NCI-H1930 (cell line): ENCODE measurements at places on chromosomes 1 and 21.

DNA sequence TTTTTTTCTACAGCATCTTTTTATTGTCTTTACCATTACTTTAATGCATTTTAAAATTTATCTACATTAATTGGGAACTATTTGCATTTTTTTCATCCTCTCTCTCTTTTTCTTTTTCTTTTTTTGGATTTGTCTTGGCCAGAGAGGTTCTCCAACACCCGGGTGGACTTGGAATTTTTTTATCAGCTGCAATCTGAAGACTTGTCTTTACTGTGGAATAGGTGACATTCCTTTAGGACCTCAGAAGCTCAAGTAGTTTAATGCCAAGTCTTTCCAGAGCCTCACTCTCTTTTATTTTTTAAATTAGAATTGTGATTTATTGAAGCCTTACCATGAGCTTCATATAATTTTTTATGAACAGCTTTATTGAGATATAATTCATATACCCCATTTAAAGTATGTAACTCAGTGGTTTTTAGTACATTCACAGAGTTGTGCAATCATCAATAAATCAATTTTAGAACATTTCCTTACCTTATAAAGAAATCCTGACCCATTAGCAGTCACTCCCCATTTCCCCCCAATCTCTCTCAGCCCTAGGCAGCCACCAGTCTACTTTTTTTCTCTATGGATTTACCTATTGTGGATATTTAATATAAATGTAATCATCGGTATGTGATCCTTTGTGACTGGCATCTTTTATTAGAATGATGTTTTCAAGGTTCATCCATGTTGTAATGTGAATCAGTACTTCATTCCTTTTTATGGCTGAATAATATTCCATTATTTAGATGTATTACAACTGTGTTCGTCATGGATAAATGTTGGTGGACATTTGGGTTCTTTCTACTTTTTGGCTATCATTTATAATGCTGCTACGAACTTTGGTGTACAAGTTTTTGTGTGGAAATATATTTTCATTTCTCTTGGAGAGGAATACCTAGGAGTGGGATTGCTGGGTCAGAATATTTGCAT, 6.2 kb downstream of the TUFT1 start:
- DNase-seq: no peak

DNA sequence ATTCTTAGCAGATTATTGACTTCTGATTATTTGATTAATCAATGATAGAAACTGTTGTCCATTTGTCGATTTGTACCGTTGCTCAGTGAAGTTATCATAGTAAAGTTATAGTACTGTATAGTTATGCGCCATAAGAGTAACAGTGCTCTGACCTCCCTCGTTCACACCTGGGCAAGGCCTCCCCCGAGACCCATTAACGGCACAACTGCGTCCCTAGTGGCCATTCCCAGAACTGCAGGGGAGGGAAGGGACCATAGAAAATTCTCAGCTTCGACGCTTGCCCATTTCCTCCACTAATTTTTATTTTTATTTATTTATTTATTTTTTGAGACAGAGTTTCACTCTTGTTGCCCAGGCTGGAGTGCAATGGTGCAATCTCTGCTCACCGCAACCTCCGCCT, 334.4 kb downstream of the DSCAM start:
- DNase-seq: no peak

- no peak for DNase-seq
Observed at GRCh38 chr1:103146166-103146565, 37.8 kb upstream of the COL11A1 start.

DNA sequence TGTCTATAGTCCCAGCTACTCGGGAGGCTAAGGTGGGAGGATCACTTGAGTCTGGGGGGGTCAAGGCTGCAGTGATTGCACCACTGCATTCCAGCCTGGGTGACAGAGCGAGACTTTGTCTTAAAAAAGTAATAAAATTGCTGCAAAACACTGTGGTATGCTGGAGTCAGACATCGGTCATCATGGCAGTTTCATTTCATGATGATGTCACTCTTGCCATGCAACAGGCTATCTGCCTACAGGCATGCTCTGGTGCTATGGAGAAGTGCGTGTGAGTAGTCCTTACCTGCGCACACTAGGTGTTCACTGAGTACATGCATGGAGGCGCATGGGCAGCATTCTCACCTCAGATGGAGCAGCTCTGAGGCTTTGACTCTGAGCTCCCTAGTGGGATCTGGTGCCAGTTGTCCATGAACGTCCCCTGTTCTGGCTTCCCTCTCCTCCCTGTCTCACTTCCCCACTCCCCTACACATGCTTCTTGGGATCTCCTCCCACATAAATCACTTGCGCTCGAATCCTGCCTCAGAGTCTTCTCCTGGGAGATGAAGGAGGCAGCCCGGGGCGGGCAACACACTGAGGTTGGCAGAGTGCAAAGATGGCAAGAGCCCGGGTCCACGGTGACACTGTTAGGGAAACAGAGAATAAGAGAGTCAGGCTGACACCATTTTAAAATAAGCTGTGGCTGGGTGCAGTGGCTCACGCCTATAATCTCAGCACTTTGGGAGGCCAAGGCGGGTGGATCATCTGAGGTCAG, 10.4 kb upstream of the CELA3B start:
- DNase-seq: no peak

GRCh38 chr1:31374511-31375196, 1.8 kb upstream of the FABP3 start:
- no peak for DNase-seq

DNA sequence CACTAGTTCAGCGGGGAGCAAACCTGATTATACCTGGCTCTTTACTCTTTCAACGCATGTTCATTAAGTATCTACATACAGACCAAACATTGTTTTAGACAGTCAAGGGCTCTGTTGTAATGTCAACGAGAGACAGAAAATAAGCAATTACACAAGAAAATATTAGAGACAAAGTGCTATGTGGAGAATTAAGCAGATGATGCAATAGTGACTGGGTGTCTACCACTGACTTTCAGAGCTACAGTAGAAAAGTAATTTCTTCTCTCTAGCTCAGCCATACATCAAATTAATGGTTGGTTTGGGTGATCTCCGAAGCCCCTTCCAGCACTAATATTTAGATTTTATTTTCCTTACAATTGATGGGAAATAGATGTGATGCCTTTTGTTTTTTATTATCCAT, 23.3 kb downstream of the FYB2 start:
- no peak for DNase-seq

- peak; percentile 70 for DNase-seq
Observed at GRCh38 chr1:10958614-10959013, 53.8 kb upstream of the TARDBP start.

- no peak for DNase-seq
Observed at GRCh38 chr1:174704300-174704699, 256.5 kb downstream of the GPR52 start.

DNA sequence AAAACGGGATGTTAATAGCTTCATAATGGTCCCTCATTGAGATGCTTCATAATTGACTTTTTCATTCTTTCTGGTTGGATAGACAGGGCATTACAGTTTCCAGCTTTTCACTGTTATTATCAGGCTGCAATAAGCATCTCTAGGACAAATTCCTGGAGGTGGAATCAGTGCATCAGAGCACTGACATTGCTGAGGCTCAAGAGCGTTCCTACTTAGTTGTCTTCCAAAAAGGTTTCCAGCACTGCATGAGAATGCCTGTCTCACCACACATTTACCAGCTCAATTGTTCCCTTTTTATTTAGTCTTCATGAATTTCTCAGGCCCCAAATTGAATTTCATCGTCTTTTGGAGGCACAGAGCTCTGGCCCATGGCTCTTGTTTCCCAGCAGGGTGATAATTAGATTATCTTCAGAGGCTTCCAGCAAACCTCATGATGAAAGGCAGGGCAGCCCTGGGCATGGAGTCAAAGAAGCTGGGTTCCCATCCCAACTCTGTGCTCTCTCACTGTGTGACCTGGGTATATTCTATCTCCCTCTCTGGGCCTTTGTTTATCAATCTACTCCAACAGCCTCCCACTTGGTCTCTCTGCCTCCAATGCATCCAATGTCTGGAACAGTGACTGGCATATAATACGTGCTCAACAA, 451.4 kb downstream of the PTPRU start:
- DNase-seq: no peak

GRCh38 chr1:63304410-63304809, 18.0 kb upstream of the FOXD3 start:
- DNase-seq: no peak

DNA sequence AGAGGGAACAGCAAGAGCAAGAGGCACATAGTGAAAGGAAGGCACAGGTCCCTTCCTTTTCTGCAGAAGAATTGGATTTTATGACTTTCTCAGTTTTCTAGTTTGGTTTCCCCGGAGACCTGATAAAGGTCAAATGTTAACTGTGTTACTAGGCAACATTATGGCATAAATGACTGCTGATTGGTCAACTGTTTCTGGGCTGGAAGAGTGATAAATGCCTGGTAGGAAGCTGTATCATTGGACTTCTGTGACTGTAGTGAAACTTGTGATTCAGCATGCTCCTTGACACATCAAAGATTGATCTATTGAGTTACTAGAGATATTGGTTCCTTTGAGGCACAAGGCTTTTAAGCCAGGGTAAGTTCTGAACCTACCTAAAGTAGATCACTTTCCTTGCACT, 55.7 kb downstream of the LRRC8C start:
- no peak for DNase-seq

GRCh38 chr1:72037745-72038343, 244.5 kb downstream of the NEGR1 start:
- peak; percentile 0 for DNase-seq

DNA sequence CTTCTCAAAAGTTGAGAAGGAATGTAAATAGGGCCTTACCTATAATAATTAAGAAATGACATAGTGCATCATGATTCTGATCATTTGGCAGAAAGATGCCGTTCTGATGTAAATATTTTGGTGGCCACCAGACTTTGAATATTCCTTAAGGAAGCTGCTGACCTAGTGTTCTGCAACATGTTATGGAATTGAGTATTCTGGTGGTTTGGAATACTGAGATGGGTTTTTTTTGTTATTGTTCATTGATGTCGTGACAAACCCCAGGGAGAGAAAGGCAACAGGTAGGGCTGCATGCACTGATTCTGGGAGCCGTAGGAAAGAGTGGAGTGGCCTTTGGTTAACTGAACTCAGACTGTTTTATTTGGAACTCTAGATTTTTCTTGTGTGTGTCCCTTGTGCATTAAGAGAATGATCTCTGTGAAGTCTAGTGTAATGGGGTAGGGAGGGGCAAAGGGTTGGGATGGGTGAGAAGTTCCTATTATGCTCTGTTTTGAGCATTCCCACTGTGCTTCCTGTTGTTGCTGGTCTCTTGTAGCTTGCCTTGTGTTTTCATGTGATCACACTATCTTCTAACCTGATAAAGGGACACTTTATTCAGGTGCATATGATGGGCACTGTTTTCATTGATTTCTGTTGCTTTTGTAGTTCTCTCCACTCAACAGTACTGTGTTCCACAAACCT, 25.0 kb downstream of the ZBTB8B start:
- DNase-seq: no peak

DNA sequence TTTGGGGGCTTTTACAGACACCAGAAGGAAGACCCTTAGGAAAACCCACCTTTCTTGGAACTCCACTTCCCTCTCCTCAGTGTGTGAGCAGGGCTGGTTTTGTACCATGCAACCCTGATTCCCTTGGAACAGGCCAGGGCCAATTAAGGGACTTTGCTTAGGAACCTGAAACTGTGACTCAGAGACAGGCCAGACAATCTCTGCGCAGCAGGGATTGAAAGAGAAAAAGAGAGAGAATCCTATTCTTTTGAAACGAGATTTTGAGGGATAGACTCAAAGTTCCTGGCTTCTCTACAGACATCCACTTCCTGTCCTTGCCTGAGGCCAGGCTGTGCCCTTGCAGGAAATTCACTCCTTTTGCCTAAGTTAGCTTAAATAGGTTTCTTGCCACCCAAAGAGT, 23.1 kb upstream of the C1orf198 start:
- DNase-seq: no peak

- DNase-seq: no peak
Observed at GRCh38 chr1:10046356-10047085, 13.8 kb downstream of the UBE4B start.

DNA sequence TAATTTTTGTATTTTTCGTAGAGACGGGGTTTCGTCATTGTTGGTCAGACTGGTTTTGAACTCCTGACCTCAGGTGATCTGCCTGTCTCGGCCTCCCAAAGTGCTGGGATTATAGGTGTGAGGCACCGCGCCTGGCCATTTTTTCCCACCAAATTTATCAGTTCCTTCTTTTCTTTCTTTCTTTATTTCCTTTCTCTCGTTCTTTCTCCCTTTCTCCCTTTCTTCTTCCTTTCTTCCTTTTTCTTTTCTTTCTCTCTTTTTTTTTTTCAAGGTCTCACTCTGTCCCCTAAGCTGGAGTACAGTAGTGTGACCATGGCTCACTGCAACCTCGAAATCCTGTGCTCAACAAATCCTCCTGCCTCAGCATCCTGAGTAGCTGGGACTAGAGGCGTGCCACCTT, 26.4 kb downstream of the MFSD2A start:
- DNase-seq: no peak

- DNase-seq: no peak
Observed at GRCh38 chr1:9553736-9554144, 14.5 kb downstream of the SLC25A33 start.

DNA sequence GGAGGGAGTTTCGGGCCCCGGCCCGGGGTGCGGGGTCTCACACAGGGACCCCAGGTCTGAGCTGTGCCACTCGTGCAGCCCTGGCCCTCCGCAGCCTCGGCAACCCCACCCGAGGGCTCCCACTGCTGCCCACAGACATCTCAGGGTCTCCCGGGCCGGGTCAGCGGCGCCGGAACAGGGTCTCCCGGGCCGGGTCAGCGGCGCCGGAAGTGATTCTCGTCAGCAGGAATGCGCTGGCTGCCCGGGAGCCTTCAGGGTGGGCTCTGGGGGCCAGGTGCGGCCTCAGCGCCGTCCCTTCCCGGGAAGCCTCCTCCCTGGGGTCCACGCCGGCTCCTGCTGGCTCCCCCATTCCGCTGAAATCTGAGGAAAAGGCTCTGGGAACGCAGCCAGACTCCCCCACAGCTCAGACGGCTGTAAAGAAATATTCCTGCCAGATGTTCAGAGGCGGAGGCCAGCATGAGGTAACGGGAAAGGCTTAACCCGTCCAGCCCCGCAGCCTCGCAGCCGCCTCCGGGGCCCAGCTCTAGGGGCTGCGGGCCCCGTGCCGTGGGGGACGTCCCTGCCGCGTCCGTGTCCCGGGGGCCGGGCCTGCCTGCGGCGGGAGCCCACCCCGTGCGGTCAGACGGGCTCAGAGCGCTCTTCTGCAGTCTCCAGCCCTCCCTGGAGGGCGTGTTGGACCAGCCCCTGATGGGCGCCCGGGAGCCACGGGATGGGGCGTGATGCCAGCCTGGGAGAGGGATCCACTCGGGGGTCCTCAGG, 8.7 kb upstream of the COL6A1 start:
- no peak for DNase-seq

GRCh38 chr1:76141929-76142328, 67.4 kb downstream of the ST6GALNAC3 start:
- DNase-seq: no peak

GRCh38 chr1:230393722-230394121, 32.4 kb downstream of the PGBD5 start:
- DNase-seq: no peak

DNA sequence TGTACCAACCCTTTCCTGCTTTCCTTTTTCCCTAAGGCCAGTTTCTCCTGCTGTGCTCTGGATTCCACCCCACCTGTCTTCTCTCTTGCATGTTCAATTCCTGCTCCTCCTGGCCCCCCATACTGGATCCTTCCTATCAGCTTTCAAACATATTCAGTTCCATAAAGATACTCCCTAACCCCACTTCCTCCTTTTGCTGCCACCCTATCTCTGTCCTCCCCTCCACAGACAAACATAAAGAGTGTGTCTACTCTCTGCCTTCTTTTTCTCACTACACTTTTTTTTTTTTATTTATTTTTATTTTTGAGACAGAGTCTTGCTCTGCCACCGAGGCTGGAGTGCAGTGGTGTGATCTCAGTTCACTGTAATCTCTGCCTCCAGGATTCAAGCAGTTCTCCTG, 16.9 kb upstream of the RPF1 start:
- DNase-seq: no peak
